ENCODE measurements at places on chromosomes 13 and 19. TPM values are rescaled to one million over a fixed set of nuclear protein-coding genes. Genes with fewer than 3 reads are reported as not detected.

SYCN gene
- not detected for total RNA-seq

KLK3 gene
- not detected for total RNA-seq

TEX29 gene
- 0.26 TPM for total RNA-seq

LGALS4 gene
- total RNA-seq: not detected

ALG5 gene
- 20.2 TPM for total RNA-seq

PPP1R37 gene
- total RNA-seq: 30.7 TPM
